Retina (tissue), 1 donor: ENCODE measurements at places on chromosomes 11 and 22.

GRCh38 chr11:122746050-122746478, 90.5 kb downstream of the UBASH3B start:
- DNase-seq: no peak

GRCh38 chr11:62931499-62932278, 10.5 kb upstream of the CHRM1 start:
- DNase-seq: no peak

- peak; percentile 79 for DNase-seq
These were observed 2.0 kb upstream of the ROBO3 start for GRCh38 chr11:124863137-124863825.

DNA sequence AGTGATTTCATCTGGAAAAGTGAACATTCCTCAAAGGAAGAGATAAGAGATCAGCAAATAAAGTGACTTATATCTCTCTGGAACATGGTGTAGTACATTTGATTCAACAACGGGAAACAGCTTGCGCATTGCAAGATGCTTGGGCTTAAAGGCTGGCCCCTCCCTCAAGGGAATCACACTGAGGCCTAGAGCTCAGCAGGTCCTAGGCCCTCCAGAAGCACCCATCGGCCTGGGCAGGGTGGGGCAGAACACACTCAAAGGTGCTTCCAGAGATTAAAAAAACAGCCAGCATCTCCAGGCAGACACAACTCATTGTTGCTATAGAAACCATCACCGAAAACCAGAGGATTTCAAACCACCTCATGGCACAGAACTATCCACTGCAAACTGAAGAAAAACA, 69.0 kb upstream of the ARFGAP3 start:
- no peak for DNase-seq

- DNase-seq: no peak
These were observed 106.3 kb upstream of the CARD18 start for GRCh38 chr11:105245781-105246315.

GRCh38 chr11:65611758-65612603, 2.0 kb downstream of the MAP3K11 start:
- no peak for DNase-seq

DNA sequence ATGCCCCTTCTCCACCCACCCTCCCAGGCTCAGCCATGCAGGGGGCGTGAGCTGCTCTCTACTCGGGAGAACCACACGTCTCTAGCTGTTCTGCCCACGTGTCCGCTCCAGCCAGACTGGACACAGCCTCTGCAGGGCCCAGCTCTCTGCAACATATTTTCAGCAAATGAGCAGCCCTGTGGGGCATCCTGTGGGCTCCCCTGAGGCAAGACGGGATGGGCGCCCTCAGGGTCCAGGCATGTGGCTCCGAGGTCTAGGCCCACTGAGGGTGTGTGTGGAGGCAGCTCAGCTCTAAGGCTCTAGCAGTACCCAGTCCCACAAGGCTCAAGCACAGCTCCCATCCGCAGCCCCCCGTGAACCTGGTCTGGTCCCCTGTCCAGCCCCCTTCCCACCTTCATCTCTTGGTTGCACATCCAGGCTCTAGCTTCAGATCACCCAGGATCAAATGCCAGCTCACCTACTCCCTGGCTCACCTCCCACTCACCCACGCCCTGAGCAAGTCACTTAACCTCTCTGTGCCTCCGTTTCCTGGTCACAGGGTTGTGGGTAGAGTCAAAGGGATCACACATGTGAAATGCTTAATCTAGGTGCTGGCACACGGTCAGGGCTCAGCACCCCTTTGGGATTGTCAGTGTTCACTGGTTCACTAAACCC, 57.8 kb upstream of the TCF20 start:
- DNase-seq: no peak

DNA sequence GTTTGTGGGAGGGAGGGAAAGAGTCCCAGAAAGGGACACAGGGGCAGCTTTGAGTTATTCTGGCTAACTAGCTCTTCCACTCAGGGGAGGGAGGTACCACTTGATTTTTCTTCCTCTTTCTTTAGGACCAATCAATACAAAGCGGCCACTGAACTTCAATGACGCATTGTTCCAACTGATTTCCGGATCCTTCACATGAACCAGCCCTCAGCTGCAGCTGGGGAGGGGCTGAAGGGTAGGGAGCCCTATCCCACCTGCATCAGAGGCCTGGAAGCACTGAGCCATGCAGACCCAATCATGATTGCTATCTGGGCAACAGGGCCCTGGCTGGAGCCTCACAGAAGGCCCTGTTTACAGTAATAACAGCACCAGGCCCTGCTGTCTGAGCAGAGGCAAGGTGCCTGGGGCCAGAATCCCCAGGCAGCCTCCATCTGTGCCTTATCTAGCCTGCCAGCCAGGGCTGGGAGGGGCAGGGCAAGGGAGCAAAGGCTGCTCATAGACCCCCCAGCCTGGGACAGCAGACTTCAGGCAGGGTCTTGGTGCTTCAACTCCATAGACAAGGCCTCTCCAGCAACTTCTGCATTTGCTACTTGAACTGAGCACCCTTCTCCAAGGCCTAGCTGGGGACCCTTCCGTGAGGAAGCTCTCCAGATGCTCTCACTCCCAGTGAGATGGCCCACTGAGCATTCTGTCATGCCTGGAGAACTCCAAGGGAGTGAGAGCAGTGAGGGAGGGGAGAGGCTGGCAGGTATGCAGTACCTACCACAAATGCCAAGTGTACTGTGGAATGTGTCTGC, 22.5 kb downstream of the CLPB start:
- peak; percentile 60 for DNase-seq

GRCh38 chr11:125072218-125072960, 9.3 kb downstream of the SLC37A2 start:
- DNase-seq: no peak

DNA sequence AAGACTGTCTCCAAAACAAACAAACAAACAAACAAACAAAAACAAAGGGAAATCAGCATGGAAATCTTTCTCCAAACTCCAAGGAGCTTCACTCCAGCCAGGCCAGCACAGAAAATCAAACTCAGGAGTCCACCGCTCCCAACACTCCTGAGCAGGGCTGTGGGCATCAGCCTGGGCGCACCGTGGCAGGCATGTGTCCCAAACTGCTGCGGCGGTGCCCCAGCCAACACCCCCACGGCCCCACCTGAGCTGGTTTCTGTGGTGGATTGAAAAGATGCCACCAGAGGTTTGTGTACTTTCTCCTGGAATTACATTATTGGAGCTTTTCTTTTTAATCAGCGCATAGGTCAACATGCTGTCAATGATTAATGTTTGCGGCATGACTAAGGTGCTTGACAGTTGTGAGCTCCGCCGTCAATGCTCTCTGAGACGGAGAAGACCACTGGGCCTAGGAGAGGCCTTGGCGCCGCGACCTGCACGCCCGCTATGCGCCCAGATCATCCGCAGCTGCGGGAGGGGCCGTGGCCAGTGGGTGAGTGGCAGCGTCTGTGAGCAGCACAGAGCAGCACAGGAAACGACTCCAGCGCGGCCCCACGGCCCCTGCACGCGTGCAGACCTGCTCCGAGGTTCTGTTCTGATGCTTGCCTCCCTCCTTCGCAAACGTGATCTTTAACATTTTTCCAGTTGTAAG, 18.1 kb downstream of the DRD4 start:
- DNase-seq: no peak

GRCh38 chr22:36371920-36372319, 15.8 kb downstream of the MYH9 start:
- no peak for DNase-seq

- no peak for DNase-seq
These were observed 4.7 kb upstream of the APOA1 start for GRCh38 chr11:116842117-116842516.

GRCh38 chr11:31455177-31455576, 54.2 kb downstream of the IMMP1L start:
- DNase-seq: no peak

- DNase-seq: peak; percentile 22
These were observed 7.6 kb upstream of the CCKBR start for GRCh38 chr11:6251990-6252473.

DNA sequence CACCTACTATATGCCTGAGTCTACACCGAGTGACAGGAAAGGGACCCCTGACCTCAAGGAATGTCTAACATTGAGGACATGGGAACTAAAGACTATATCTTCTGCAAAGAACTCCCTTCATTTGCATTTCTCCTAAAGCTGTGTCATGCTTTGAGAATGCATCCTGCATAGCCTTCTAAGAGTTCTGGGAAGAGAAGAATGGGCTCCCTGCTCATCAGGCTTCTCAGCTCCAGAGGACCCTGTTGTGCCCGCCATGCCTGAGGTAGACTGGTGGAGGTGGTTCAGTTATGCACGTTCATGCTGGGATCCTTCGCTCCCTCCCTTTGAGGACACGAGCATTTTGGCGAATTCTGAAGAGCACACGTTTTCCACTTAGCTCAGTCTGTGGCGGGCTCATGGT, 63.3 kb downstream of the GRIK4 start:
- DNase-seq: no peak

DNA sequence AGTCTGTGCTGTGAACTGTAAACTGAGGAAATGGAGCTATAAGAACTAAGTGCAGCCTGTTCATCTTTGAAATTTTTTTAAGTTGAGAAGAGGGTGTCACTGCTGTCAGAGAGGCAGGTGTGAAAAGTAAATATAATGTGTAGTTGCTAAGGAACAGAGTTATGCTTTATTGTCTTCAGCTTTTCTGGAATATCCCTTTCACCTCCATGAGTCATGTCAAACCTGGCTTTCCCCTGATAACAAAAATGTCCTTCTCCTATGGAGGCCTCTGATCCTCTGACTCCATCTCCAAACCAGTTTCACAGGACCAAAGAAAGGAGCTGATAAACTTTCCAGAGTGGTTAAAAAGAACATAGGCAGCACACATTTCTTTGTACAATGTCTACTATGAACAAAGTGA, 12.8 kb upstream of the MUC15 start:
- no peak for DNase-seq

DNA sequence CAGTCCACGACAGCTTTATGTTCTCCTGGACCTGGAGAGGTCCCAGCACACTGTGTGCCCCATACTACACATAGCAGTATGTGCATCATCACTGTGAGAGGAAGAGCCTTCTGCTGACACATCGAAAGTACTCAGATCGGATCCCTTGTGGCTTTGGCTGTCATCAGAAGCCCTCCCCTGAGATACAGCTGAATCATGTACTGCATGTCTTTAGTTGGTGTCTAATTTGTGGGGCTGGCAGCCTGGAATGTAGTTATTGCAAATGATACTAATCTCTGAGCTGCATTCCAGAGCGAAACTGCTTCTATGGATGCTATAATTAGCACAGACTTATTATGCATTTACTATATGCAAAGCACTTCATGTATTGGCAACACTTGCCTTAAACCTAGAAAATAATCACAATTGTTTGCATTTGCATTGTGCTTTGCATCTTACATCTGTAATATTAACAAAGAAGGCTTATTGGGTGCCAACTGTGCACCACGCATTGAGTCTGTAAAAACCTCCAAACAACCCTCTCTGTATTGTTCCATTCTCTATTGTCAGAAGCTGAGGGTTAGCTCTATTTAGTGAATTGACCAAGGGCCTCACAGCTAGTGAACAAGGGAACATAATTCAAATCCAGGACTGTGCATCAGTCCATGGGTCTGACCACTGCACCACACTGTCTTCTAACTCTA, 89.2 kb upstream of the CRTAM start:
- no peak for DNase-seq

GRCh38 chr11:84721561-84721961, 905.6 kb downstream of the DLG2 start:
- no peak for DNase-seq

DNA sequence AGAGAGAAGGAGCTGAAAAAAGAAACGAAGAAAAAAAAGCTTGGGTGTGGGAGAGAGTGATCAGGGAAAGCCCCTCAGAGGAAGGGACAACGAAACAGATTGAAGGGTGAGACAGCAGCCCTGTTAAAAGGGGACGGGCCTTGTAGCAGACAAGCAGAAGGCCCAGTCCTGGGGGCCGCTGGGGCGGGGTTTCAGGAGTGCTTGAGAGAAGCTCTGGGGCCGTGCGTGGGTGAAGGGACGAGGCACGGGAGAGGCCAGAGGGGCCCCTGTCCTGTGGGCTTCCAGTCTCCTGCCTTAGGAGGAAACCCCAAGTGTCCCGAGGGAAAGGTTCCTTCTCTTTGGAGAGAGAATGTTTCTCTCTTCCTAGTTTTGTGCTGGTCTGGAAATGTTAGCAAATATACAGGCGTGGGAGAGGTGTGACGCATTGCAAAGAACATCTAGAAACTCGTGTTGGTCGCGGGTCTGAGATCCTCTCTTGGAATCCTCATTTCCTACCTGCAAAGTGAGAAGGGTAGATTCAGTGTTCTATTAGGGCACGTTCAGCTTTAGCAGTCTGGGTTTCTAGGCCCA, 28.6 kb downstream of the ADAMTS15 start:
- no peak for DNase-seq

- no peak for DNase-seq
These were observed 37.1 kb downstream of the MCM5 start for GRCh38 chr22:35437049-35437448.

DNA sequence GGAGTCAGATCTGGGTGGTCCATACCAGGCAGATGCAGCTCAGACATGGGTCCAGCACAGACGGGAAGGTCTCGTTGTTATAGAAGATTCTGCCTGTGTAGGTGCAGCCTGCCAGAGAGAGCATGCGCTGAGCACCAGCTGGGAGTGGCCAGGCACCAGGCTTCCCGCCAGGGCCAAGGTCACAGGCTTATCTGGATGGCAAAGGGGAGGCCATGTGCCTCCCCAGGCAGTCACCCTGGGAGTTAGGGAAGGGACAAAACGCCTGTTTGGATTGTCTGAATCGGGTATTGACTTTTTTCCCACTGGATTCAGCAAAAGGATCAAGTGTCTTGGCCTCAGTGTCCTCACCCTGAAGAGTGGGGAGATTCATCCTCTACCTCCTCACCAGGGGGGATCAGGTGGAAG, 26.5 kb downstream of the PGA5 start:
- no peak for DNase-seq

DNA sequence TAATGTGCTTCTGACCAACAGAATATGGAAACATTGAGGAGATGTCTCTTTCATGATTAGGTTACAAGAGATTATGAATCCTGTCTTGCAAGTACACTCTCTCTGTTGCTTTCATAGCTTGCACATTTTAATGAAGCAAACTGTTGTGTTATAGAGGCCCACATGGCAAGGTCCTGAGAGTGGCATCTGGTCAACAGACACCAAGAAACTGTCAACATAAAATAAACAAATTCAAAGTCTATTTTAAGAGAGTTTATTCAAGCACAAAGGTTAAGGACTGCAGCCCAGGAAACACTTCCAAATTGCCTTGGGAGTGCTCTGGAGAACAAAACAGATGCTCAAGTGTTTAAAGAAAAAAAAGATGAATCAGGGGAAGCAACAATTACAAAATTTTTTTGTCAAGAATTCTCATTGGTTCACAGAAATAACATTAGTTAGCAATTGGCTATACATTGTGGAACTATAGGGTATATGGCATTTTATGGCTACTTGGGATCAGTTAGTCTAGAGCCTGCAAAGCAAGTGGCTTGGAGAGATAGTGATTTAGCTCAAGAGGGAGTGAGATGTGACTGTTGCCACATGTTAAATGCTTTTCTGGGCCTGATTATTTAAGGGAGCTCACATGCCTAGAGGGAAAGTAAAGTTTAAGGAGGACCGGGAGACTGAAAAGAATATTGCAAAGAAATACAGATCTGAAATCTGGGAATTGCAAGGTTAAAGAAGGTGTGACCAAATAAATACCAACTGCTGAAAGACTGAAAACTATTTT, 54.6 kb downstream of the CTSC start:
- no peak for DNase-seq
